ENCODE measurements at places on chromosomes 5 and 9.

- no peak for DNase-seq
Observed at GRCh38 chr5:143244000-143244736, 159.3 kb downstream of the NR3C1 start.

GRCh38 chr5:110514030-110514429, 212.4 kb downstream of the TMEM232 start:
- no peak for DNase-seq

GRCh38 chr5:114097570-114097969, 264.3 kb upstream of the KCNN2 start:
- no peak for DNase-seq

DNA sequence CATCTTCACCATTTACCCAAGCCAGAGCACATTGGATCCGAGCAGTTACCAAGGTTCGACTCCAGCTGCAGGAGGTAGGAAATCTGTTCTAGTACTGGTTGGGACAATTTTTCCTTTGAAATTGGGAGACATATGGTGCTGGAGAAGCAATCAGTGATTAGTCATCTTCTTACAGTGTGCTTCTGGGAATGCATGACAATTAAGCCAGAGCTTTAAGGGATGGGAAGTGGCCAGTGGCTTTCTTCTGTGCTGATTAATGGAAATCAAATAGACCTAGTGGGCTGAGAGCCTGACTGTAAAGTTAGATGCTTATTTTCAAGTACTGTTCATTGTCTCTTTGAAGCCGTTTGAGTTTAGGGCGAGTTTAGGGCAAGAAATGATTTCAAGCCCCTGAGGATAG, 152.1 kb downstream of the UNC13B start:
- DNase-seq, result no peak

DNA sequence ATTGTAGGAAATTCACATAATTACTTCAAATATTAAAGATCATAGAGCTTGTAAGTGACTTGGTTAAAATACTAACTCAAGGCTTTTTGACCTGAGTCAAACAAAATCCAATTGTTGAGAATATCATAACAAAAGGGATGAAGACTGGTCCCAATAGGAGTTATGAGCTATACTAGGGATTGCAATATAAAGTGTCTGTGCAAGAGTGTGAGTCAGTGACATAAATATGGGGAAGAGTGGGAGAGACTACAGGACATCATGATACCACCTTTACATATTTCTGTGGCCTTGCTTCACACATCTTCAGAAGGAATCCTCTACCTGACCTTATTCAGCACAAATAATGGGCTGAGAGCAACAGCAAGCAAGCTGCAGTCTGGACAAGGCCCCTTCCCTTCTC, 180.9 kb upstream of the SLC24A2 start:
- no peak for DNase-seq

- DNase-seq, result no peak
Observed at GRCh38 chr9:12813960-12814876, 39.4 kb downstream of the LURAP1L start.

GRCh38 chr5:167415779-167416746, 875.4 kb upstream of the WWC1 start:
- DNase-seq, result no peak

- DNase-seq, result no peak
Observed at GRCh38 chr9:131838530-131839280, 98.8 kb upstream of the RAPGEF1 start.

DNA sequence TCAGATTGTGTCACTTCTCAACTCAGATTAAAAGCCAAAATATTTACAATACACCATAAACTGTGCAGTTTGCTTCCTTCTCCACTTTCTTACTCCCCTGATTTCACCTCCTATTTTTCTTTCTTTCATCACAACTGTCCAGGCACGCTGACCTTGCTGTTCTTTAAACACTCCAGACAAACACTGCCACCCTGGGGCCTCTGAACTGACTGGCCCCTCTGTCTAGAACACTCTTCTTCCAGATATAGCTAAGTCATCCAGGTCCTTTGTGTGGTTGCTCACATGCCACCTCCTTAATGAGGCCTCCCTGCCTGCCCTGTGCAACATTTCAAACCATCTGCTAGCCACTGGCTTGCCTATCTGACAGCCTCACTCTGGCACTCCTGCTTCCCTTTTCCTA, 46.6 kb downstream of the ATG10 start:
- no peak for DNase-seq

GRCh38 chr9:130022566-130023143, 20.3 kb downstream of the FNBP1 start:
- DNase-seq, result no peak

DNA sequence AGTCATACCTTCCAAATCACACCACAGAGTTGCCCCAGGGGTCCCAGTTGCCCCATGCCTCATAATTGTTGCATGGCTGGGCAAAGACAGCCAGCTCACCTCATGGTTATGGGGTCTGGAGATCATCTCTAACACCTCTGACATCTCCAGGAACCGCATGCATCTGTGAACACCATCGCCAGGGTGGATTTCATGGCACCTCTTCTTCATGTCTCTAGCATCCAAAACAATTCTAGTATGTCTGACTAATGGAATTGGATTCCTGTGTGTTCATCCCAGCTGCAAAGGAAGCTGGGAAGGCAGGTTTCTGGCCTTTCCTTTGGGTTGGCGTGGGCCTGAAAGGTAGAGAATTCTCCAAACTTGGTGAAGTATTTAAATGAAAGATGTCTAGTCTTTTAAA, 122.3 kb upstream of the ABCA1 start:
- DNase-seq, result no peak

GRCh38 chr5:20524991-20525529, 537.1 kb upstream of the CDH18 start:
- DNase-seq, result no peak

DNA sequence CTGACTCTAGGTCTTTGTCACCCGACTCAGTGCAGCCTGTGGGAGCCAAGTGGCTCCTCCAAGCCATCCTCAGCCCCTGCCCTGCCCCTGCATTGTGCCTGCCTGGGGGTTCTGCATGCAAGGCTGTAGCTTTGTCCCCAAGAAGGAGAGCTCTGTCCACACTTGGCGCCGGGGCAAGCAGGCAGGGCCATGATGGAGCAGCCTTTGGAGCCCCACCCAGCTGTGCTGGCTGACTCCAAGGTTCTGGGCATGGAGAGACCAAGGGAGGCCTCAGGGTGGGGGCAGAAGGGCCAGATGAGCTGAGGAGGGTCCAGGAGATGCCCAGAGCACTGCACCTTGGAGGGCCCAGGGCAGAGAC, 226.2 kb downstream of the CACNA1B start:
- no peak for DNase-seq

DNA sequence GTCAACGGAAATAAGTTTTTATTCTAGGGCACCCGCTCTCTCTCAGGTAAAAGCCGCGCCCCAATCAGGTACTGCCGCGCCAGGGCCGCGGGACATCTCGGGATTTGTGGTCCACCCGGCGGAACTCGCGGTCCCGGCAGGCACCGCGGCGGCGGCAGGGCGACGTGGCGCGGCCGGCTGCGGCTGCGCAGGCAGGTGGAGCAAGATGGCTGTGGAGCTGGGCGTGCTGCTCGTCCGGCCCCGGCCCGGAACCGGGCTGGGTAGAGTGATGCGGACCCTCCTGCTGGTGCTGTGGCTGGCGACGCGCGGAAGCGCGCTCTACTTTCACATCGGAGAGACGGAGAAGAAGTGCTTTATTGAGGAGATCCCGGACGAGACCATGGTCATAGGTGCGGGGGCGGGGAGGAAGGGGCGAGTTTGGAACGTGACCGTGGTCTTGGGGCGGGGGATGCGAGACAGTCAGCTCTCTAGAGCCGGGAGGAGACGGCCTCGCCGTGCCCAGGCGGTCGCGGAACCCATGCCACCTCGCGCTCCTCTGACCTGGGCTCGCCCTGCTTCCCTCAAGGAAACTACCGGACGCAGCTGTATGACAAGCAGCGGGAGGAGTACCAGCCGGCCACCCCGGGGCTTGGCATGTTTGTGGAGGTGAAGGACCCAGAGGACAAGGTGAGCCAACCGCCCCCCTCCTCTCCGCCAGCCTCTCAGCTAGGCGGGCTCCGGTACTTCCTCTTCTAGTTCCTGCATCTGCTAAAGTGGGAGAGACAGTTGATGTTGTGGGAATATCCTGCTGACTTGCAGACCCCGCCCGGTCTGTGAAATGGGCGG, at the start of gene TMED9:
TMED9 (plus strand) TSS at position 194 of the 825 bp plus-strand sequence; CDS start at position 206, 12 bp downstream.
- peak; percentile 36 for DNase-seq

Data from cortex of kidney (tissue), 1 donor.